NB4 (cell line): ENCODE measurements at places on chromosomes 12 and 14.
A peak's percentile ranks its signal among the peaks of the same experiment; 100 is the strongest.

DNA sequence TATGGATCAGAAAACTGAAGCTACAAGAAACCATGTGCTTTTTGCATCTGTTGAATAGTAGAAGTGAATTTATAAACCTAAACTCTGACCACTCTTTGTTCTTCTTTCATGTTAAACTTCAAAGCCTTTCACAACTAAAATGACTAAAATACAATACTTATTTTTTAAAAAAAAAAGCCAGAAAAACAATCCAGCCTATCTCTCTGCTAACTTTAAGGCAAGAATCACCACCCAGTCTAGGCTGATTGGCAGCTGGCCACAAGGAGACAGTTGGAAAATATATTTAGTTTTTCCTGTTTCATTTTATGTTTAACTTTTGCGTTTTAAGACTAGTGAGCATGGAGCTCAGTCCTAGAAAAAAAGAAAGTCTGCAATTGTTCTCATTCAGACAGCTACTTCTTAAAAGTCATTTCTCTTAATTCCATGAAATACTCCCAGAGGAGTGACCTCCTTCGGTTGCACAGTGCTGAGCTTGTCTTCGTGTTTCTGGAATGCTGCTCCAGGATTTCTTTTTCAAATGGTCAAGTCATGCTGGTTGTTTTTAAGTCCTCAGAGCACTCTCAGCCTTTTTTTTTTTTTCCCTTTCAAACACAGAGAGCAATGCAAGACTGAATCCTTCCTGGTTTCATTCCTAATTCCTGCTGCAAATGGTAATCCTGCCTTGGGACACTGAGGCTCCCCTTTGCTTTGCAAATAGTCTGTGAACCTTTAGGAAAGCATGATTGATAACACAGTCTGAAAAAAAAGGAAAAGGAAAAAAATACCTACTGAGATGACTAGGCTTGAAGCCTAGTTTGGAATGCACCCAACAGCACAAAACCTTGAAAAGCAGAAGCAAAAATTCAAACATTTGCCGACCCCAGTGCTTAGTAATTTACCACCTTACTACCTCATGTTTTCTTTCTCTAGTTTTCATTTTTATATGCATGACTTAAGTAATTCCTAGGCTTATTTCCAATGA is 233.3 kb upstream of the DAAM1 start:
- no peak for DNase-seq

DNA sequence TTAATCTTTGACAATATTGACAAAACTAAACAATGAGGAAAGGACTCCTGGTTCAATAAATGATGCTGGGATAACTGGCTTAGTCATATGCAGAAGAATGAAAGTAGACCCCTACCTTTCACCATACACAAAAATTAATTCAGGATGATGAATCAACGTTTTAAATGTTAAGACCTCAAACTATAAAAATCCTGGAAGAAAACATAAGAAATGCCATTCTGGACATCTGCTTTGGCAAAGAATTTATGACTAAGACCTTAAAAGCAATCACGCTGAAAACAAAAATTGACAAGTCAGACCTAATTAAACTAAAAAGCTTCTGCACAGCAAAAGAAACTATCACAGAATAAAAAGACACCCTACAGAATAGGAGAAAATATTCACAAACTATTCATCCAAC is 97.4 kb downstream of the LMNTD1 start:
- no peak for DNase-seq

- DNase-seq: no peak
Observed at GRCh38 chr12:65152012-65152411, 17.4 kb upstream of the LEMD3 start.

DNA sequence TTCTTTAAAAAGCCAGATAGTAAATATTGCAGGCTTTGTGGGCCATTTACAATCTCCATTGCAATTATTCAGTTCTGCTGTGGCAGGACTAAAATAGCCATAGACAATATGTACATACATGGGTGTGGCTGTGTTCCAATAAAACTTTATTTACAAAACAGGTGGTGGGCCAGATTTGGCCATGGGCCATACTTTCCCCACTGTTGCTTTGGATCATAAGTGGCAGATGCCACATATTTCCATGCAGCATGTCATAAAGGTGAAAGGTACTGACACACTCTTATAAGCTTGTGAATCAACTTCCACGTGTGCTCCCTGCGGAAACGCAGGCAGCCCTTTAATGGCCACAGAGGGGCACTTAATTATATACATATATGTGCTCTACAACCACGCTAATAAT is 244.4 kb upstream of the FOXN3 start:
- DNase-seq: no peak

GRCh38 chr12:122942637-122943036 is 23.6 kb downstream of the ABCB9 start:
- DNase-seq: no peak

DNA sequence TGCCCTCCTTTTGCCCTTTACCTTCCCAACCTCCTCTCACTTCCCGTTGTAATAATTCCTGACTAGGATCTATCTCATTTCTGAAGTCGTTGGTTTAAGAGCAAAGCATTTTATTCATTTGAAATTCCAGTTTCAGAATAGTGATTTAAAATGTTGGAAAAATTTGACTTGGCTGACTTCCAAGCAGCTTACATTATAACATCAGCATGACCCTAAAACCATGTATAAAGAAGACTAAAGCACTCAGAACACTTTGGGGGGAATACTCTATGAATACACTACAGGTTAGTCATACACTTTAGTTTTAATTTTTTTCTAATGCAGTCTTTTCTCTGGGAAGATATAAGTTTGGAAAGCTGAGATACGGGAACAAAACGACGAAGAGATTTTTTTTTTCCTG is 161.1 kb downstream of the BTG1 start:
- no peak for DNase-seq

GRCh38 chr12:75631831-75632230 is 120.4 kb upstream of the KRR1 start:
- no peak for DNase-seq

DNA sequence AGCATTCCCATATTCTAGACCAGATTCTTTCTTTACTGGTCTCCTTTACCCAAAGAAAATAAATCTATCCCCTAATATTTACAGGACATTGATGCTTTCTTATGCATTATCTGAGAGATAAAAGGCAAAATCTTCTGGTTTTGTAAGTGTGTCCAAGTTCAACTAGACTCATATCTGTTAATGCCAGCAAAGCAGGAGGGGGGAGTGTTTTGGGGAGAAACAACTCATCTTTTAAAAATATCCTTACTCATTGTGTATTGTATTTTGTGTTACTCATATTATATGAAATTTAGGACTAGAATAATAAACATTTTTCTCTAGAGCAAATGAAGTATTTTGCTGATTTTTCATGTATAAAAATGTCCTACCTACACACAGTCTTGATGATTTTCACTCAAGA is 54.8 kb downstream of the SAMD4A start:
- DNase-seq: no peak

- DNase-seq: peak; percentile 56
Observed at GRCh38 chr12:108063192-108063591, 65.9 kb upstream of the WSCD2 start.

DNA sequence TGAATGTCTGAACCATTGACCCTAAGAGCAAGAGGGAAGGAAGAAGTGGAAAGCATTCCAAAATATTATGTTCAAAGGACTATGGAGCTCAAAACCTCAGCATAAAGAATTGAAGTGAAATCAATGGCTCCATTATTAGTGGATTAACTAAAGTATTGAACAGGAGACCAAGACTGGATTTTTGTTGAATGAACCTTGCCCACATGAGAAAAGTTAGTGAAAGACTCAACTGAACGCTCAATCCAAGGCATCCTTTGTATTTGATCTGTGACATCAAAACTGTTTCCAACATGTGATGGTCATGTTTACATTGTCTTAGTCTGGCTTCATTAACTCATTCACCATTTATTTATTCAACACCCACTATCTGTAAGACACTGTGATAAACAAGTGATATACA is 161.0 kb downstream of the CNTN1 start:
- DNase-seq: no peak

DNA sequence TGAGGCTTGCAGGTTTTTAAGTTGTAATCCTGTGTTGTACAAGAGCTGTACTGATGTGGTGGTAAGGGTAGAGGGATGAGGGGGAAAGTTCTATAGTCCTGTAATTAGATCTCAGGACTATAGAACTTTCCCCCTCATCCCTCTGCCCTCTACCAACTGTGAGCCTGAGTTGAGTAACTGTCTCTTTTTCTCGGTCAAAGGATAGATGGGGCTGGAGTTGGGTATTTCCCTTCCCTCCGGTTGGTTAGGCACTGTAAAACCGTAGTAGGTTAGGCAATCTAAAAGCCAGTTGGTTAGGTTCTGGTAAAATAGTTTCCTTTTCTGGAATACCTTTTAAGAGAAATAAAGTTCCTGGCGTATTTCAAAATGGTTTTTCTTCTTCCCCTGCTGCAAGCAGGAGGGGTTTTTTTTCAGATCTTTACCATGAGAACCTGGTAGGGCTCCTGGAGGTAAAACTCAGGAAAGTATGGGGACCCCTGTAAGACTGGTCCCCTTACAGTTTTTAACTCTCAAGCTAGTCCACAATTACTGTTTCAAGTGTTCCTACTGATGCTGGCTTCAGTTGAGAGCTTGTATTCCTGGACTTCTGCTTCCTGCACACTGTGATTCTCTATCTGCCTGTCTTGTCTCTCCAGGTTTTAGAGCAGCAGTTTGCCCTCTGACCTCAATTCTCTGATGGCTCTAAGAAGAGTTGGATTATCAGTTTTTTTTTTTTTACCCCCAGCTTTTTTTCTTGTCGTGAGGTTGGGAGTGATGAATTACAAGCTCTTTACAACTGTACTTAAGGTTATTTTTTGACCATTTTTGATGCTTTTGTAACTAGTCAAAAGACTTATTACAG is 58.7 kb downstream of the FUT8 start:
- DNase-seq: peak; percentile 32

DNA sequence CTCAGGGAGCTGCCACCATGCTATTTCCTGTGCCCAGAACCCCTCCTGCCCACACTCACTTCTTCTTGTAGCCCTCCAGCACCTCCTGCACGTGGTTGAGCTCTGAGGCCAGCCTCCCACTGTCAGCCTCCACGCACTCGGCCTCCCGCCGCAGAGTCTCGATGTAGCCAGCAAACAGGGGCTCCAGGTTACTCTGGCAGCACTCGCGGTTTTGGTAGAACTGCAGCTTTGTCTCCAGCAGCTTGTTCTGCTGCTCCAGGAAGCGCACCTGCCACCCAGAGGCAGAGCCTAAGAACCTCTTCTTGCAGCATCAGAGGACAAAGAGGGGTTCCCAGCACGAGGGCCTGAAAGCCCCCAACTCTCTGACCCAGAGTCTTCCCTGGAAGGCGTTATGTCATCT is 2.1 kb downstream of the KRT83 start:
- peak; percentile 38 for DNase-seq

GRCh38 chr12:110073049-110073831 is 24.9 kb upstream of the C12orf76 start:
- DNase-seq: no peak

- peak; percentile 89 for DNase-seq
Observed at GRCh38 chr12:55707219-55707671, 459 bp downstream of the ITGA7 start.

GRCh38 chr12:88562151-88562550 is 18.1 kb downstream of the KITLG start:
- DNase-seq: no peak

- DNase-seq: no peak
Observed at GRCh38 chr14:63747846-63748245, 20.0 kb upstream of the SGPP1 start.

- DNase-seq: peak; percentile 9
Observed at GRCh38 chr14:23430723-23431085, 4.8 kb downstream of the MYH7 start.

DNA sequence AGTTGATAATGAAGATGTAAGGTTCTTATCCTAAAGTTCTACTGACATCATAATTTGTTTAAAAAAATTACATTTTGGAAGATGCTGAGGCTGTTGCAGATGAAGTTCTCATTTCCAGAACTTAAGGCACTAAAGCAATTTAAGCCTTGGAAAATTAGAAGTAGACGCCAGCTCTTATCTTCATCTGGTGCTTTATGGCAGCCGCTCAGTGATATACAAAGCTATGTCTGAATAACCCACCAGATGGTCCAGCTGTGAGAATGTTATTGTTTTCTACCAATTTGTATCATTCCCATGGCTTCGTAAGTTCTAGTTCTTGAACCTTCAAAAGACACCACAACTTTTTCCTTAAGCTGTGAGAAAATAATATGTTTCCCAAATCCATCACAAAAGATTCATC is 212.1 kb upstream of the ARID2 start:
- DNase-seq: no peak

GRCh38 chr14:81766321-81766915 is 232.8 kb upstream of the SEL1L start:
- DNase-seq: peak; percentile 78

DNA sequence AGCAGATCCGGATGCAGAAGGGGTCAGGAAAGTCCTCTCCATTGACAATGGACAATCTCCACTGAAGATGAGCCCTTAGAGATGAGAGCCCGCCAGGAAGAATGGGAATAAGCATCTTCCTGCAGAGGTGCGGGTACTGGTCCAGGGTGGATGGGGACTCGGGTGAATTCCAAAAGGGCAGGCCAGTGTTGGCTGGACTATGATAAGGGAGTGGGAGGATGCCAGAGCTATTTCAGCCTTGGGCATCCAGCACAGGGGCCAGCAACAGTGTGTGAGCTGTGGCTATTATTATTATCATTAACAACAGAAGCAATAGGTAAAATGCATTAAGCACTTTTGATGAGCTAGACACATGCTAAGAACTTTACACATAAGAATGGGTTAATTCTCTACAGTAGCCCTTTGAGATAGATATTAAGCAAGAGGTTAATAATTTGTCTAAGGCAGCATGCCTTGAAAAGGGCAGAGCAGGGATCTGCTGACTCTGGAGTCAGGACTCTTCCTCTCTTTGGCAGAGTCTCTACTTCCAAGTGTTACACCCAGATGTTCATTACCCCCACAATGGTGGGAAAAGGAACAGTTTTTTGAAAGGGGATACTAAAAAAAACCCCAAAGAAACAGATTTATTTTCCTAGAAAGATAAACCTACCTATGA is 55.2 kb downstream of the PRICKLE1 start:
- DNase-seq: no peak

DNA sequence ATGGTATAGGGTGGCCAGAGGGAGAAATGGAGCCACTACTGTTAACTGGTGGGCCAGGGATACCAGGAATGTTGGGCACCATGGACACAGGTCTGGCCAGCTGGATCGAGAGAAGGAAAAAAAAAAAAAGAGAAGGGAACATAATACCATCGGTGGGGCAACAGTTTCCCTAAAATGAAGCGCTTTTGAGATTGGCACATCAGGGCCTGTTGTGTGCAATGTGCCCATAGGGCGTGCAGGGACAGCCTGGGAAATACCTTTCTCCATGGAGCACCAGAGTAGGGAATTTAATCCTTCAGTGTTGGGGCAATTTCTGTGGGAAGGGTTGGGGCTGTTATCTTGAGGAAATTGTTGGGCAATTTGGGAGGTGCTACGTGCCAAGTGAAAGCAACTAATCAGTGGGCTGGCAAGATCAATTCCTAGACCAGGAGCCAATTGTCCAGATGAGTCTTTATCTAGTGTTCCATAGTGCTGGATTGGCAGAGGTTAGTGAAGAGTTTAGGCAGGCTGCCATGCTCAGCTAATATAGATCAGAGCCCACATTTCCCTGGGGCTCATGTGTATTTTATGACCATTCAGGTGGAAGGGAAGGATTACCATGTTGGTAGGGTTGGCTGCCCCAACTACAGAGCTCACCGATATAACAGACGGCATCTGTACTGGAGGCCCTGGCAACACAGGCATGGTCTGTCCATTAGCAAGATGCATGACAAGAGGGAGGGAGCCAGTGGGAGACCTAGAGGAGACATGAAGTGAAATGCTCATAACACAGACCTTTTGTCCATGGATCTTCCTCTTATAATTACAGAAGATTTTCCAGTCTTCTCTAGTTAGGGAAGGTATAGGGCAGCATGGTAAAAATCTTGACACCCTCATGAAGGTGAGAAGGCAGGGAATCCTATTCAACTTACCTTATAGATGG is 25.5 kb upstream of the NPFF start:
- DNase-seq: no peak

GRCh38 chr12:33555128-33555527 is 115.5 kb upstream of the SYT10 start:
- no peak for DNase-seq
